ENCODE measurements at places on chromosomes 1 and 21. TPM values are rescaled to one million over a fixed set of nuclear protein-coding genes. Genes with fewer than 3 reads are reported as not detected.

- H3K4me3 ChIP-seq = no peak overlapping the region
- H3K36me3 ChIP-seq = no peaks in the 10 kb centered on the region
- no peak overlapping the region for H3K27ac ChIP-seq
- DNase-seq = no peak
- no peaks in the 10 kb centered on the region for H3K4me1 ChIP-seq
Measured at GRCh38 chr1:172410027-172410426, 10.5 kb upstream of the C1orf105 start.

Gene SAMSN1
- total RNA-seq = 8.8 TPM

DNA sequence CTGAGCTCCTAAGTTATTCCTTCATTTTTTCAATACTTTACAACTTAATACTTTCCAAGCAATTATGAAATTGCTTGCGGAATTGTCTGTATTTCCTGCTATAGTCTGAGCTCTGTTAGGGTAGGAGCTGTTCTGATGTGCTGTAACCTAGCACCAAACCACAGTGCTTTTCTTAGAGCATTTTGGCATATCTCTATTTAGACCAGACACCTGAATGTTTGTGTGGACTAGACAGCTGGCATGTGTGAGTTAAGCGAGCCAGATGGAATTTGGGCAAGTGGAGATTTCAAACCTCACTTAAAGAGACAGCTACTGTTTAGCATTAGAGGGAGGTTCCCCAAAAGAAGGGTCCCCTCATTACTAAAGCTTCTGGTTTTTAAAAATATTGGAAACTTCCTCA lies 106.1 kb downstream of the RWDD3 start:
- no peaks in the 10 kb centered on the region for H3K36me3 ChIP-seq
- no peaks in the 10 kb centered on the region for H3K4me1 ChIP-seq
- H3K27me3 ChIP-seq = no peaks in the 10 kb centered on the region
- no peak overlapping the region for H3K4me3 ChIP-seq

GRCh38 chr1:8020032-8020431 lies 6.1 kb downstream of the ERRFI1 start:
- no peaks in the 10 kb centered on the region for H3K27me3 ChIP-seq
- H3K36me3 ChIP-seq = no peaks in the 10 kb centered on the region
- DNase-seq = no peak
- peaks cover 20% of the 10 kb centered on the region for H3K4me1 ChIP-seq

GRCh38 chr1:93999840-94000415 lies 90.7 kb upstream of the GCLM start:
- no peaks in the 10 kb centered on the region for H3K36me3 ChIP-seq
- no peaks in the 10 kb centered on the region for H3K27me3 ChIP-seq
- DNase-seq = no peak
- H3K4me3 ChIP-seq = no peak overlapping the region

All from heart left ventricle (tissue), 16 donors.